ENCODE measurements at places on chromosomes 7 and 10.

DNA sequence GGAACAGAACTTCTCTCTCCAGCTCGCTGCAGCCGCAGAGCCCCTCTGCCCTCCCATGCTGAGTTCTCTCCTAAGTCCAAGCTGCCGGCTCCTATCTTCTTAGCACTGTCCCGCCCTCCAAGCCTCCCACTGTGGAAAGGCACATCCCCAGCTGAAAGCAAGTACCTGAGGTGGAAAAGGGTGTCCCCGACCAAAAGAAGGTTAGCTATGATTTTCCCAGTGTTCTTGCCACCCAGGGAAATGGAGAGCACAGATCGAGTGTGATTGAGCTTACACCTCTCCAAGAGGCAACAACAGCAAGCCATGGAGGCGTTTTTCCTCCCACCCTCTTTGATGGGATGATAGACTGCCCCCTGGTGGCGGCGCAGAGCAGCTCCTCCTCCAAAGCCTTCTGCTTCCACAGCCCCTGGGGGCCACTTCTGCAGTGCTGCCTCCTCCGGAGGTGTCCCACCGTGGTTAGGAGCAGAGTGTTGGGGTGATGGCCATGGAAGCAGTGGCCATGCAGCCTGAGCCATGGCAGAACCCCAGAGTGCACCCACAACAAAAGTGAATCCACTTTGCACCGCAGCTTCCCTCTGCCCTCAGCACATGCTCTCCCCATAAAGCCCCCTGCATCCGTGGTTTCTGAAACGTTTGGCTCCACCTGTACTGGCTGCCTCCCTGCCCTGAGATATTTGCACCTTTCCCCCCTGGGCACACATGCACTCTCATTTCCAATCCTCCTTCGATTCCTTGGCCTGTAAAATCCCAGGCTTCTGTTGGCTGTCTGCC is 143.1 kb upstream of the STK17A start:
- peak; percentile 50 for DNase-seq

GRCh38 chr10:6581778-6582228 is 1.7 kb upstream of the PRKCQ start:
- no peak for DNase-seq

GRCh38 chr10:62506371-62506770 is 132.2 kb downstream of the ZNF365 start:
- DNase-seq, result no peak

DNA sequence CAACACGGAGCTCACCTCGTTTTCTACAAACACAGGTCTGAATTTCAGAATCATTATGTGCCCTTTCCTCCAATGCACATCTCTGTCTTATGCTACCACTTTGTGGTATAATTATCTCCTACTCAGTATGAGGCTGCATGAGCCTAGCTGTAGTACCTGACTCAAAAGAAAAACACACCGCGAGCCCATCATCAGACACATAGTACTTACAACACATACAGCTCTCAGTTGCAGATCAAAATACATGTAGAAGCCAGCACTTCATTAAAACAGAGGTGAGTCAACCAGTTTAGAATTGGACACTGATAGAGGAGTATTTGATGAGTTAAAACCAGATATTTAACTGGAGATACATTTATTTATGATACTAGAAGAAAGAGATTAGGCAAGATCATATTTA is 1.4 kb upstream of the RTKN2 start:
- DNase-seq, result no peak

Measured in bronchial epithelial cell (primary cell).